ENCODE measurements at places on chromosomes 7 and 10.

GRCh38 chr7:36625247-36625646 lies 99.0 kb downstream of the AOAH start:
- DNase-seq = no peak

- DNase-seq = no peak
Observed at GRCh38 chr7:8290645-8291308, 28.8 kb upstream of the ICA1 start.

GRCh38 chr10:84401854-84402611 lies 73.6 kb downstream of the CCSER2 start:
- DNase-seq = no peak

DNA sequence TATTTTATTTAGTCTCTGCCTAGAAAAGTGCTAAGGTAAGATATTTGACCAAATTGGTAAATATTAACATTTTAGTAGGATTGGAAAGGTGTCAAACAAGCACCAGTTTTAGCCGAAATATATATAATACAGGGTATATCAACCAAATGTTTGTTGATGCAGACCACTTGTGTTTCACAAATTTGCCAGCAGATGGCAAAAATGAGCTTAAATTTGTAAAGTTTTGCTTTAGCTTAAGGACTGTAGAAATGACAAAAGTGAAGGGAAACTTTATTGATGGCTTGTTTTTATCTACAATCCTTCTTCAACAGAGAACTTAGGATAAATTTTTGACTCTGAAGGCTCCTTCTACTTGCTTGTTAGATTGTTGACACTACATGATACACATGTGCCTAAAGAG lies 4.8 kb upstream of the POLR1F start:
- no peak for DNase-seq

GRCh38 chr10:84423719-84424118 lies 95.3 kb downstream of the CCSER2 start:
- DNase-seq = no peak

GRCh38 chr10:8498881-8499280 lies 444.4 kb downstream of the GATA3 start:
- DNase-seq = no peak

GRCh38 chr7:133044722-133045473 lies 37.0 kb downstream of the CHCHD3 start:
- DNase-seq = no peak

DNA sequence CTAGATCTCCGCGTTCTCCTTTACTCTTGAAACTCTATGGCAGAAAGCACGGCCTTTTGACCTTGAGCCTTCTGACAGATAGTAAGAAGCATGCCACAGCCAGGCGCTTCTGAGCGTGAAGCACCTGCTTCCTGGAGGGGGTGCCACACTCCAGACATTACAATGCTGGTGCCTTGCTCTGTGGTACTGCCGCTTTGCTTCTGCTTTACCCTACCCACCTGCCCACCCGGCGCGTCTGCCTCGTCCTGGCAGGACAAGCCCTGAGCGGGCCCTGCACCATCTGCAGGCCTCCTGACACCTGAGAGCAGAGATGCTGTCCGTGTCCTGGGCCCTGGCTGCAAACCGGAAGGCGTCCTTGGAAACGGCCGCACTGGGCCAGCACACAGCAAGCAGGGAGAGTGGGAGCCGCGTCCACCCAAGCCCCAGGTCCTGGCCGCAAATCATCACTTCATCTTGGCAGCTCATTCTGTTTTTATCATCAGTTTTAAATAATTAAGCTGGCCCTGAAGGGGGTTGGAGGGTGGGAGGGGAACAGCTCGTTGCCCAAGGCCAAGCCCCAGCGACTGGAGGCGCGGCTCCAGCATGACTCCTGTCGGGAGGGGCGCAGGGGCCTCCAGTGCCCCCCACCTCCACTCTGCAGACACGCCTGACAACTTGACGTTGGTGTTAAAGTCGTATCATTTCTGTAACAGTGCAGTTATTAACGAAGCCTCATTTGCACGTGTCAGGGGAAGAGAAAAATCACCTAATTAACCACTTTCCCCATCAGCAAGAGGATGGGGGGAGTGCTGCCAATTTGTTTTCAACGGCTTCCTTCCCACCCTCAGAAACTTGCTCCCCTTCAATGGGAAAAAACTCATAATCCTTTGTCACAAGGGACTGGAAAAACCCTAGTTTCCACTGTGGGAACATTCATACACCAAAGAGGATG lies 132.2 kb downstream of the MAD1L1 start:
- DNase-seq = no peak

- no peak for DNase-seq
Observed at GRCh38 chr7:461453-462172, 58.0 kb downstream of the PDGFA start.

DNA sequence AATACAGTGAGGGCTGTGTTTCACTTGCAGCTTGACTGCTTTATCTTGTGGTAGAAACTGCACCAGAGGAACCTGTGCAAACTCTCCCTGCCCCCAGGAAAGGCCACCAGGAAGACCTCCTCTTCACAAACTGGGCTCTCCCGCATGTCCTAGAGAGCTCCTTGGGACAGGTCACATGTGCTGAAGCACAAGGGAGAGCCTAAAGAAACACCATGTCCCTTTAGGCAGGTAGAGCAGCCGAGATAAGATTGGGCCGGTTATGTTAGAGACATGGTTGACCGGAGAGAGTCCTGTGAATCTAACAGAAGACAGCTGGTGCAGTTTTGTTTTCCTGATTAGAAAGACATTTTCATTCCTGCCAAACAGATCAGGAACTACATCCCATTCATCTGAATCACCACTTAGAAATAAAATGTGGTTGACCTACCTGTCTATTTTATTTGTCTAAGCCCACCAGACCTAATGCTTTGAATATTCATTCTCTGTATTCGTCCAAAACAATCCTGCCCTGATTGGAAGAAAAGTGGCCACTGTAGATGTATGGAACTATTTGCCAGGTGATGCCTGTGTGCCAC lies 224.1 kb downstream of the GLI3 start:
- DNase-seq = no peak

DNA sequence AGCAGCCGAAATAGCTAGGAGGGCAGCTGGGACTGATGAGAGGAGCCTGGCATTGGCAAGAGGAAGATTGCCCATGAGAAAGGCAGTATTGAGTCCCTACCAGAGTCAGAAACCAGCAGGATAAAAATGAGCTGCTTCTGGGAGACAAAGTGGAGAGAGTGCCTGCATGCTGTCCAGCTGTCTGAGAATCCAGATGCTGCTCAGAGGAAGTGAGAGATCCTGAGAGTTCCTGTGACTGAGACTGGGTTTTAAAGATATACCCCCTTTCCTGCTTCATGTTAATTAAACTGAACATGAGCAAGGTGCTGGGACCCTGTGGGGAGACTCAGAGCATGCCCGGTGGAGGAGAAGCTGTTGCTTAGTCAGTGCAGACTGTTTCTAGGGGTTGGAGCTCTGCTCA lies 107.5 kb downstream of the KIF20B start:
- no peak for DNase-seq

DNA sequence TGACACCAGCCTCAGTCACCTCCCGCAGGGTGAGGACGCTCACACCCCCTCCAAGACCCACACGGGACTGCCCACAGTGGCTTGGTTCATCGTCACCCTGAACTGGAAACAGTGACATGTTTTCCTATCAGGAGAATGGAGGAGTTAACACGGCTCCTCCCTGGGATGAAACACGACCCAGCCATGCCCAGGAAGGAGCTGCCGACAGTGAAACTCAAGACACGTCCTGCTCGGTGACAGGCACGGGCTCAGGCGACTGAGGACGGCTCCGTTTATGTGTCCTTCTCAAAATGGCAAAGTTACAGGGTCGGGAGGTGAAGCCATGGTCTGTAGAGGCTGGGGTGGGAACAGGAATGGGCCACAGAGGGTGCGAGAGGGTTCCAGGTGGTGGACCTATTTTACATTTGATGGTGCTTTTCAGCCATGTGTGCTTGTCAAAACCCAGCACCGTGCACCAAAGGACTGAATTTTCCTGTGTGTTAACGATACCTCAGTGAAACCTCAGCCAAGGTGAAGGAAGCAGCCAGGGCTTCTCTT lies 272.4 kb downstream of the ADARB2 start:
- DNase-seq = no peak

DNA sequence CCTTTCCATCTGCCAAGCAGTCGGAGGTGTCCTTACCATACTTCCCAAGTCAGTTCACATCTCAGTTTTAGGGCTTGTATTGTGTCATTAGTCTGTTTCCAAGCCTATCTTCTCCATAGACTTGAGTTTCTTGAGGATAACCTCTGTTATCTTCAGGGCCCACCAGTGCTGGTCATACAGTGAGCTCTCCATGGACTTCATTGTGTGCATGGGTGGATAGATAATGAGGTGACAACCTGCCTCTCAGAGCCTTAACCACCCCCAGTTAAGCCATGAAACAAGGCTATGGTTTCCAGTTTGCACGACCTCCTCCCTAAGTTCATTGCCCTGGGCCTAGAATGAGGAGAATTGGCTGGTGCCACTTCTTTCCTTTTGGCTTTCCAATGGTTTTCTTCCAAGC lies 38.5 kb upstream of the WAC start:
- DNase-seq = no peak

DNA sequence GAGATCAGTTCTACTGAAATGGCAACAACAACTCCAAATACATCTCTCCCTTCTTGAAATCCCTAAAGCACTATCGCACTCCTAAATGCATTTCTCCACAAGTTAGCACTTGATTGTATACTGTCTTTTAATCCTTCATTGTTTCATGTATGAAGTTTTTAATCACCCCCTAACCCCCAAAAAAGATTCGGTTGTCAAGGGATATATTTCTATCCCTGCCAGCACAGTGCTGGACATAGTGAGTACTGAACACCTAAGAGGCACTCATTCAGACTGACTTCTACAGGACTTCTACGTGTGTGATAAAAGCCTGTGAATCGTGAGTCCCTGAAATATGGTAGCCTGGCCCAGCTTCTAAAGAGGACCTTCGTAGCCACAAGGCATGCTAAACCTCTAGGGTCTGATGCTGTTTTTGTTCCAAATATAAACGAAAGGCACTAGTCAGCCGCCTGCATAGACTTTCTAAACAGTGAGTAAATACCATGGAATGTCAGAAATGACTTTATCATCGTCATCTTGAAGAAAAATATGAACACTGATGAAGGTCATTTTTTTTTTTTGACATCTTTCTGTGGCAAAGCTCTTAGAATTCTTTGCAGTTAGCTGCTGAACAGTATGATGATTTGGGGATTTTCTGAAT lies 14.6 kb upstream of the ZSCAN21 start:
- DNase-seq = no peak

GRCh38 chr10:9301554-9301953 lies 1247.1 kb downstream of the GATA3 start:
- no peak for DNase-seq

DNA sequence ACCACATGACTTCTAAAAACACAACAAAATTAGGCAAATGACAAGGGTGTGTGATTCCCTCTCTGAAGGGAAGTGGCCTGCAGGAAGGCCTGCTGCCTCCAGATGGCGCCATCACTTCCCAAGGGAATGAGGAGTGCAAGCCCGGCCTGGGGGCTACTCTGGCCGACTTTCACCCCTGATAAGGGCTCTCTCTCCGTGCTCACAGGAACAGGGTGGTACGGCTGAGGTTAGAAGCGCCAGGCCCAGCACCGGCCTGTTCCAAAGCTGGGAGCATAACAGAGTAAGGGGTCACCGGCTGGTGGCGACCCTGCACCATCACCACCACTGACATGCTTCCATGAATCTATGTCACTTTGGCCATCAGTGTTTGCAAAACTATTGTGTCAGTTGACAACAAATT lies 13.1 kb downstream of the RBP3 start:
- no peak for DNase-seq

DNA sequence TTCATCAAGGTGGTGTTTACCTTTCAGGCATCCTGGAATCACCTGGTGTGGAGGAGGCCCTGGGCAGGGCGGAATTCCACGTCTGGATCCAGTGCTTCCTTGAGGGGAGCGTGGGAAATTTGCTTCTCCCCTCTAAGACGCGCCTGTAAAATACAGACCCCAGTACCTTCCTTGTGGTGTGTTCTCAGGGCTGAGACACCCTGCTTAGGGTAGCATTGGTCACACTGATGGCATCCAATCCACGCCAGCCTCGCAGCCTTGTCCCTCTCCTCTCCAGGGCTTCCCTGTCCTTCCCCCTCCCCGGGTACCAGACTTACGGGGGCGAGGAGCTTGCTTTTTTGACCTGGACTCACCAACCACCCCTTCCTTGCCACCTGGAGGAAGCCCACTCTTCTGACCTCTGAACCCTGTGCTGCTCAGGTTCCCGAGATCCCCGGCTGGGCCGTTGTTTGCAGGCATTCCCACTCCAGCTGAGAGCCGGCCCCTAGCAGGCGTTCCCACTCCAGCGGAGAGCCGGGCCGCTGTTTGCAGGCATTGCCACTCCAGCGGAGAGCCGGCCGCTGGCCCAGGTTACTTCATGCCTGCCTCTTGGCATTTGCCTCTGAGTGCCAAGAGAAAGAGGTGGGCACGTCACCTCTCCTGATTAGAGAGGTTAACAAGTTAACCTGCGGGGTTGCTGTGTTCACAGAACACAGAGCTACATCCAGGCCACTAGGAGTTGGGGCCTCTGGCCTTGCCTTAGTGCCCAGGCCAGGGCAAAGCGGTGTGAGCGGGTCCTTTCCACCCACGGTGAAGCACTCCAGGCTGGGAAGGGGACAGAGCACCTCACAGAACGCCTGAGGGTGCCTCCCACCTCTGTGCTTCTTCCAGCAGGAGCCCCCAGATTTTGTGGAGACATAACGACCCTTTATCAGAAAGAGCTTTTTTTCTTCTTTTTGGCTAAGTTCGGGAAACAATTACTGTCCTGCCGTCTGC lies 254.0 kb upstream of the PPP2R2D start:
- DNase-seq = no peak

DNA sequence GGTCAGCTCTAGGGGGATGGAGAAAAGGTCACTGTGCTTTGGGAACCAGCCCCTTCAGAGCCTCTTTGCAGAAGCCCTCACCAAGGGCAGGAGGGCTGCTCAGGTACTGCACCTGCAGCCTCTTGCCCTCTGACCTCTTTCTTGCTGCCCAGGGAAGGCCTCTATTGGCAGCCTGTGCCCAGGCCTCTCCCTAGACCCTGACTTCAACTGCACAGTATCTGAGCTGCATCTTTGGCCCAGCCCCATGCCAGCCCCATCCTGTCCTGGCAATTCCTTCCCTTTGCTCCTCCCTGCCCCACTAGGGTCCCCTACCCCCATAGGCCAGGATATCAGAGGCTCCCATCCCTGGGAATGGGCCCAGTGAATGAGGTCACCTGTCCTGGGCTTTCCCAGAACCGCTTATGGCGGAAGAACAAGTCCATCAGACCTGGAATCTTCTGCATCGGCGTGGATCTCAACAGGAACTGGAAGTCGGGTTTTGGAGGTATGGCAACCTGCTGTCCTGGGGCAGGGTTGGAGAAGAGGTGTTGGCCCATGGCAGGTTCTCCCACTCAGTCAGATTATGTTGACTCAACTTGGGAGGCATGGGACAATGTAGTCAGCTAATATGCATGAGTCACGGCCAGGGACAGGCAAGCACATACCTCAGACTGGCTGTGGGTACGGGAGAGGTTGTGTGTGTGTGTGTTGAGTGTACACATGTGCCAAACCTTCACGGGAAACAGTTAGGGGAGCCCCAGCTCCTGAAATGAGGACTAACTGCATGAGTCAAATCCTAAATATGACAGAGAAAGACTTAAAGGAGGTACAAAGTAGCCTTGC lies 17.1 kb upstream of the CPA1 start:
- DNase-seq = no peak

Measured in activated naive CD8-positive, alpha-beta T cell treated with anti-CD3 and anti-CD28 coated beads, Interleukin-2, amount 50 U/mL, for 16 hours (primary cell).